ENCODE measurements at places on chromosomes 3 and 15. TPM values are rescaled to one million over a fixed set of nuclear protein-coding genes. Genes with fewer than 3 reads are reported as not detected.
A peak's percentile ranks its signal among the peaks of the same experiment; 100 is the strongest.

DNA sequence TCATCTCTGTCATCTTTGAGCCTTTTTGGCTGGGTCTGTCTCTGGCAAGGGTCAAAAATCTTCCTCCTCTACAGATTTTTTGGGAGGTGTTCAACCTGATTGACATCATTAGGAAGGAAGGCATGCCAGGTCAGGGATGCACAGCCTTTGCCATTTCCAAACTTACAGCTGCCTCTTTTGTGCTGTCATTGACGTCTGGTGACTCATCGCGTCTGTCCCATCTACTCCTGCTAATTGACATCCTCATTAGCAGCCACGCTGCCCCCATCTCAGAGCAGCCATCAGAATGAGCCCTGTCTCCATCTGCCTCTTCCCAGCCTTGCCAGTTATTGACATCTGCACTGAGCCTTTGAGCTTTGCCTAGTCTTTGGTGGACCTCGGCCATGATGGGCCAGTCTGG lies 53.0 kb downstream of the PDIA5 start:
- DNase-seq = no peak

DNA sequence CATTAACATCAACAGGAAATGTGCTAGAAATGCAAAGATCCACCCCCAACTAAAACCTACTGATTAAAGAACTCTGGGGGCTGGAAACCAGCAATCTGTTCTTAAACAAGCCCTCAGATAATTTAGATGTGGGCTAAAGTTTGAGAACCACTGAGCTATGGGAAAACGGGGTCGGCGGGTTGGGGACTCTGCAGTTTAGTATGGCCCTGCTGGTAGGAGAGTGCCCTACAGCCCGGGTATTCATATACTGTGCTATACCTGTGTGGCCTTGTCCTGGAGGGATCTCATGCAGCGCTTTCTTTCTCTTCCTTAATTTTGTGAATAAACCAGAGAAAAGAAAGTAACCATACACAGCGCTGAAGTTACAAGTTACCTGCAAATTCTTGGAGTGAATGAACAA lies 189.7 kb upstream of the GBE1 start:
- no peak for DNase-seq

- DNase-seq = no peak
Observed at GRCh38 chr3:179072100-179072438, 460 bp upstream of the ZMAT3 start.

Gene DGKG
- polyA plus RNA-seq = 1.6 TPM

Gene PPM1L
- 3.5 TPM for polyA plus RNA-seq

GRCh38 chr3:122795674-122796195 lies 866 bp downstream of the SLC49A4 start:
- no peak for DNase-seq

- no peak for DNase-seq
Observed at GRCh38 chr3:98565843-98566242, 27.6 kb downstream of the CPOX start.

Gene FRMD4B
- polyA plus RNA-seq = 5.2 TPM

DNA sequence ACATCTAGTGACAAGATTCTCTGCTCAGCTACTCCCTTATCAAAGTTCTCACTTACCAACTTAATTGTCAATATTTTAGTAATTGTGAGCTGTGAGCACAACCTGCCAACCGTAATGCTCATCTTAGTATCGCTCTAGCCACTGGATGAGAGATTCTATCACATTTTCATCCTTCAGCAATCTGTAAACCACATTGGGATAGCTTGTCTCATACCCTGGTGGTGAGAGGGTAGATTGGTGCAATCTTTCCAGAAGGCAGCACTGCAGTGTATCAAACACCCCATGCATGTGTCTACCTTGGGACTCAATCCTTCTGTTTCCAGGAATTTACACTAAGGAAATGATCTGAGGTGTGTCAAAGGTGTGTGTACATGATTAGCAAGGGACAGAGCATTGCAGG lies 18.9 kb upstream of the ATP8B4 start:
- no peak for DNase-seq

Gene PKM
- polyA plus RNA-seq = 67.2 TPM

DNA sequence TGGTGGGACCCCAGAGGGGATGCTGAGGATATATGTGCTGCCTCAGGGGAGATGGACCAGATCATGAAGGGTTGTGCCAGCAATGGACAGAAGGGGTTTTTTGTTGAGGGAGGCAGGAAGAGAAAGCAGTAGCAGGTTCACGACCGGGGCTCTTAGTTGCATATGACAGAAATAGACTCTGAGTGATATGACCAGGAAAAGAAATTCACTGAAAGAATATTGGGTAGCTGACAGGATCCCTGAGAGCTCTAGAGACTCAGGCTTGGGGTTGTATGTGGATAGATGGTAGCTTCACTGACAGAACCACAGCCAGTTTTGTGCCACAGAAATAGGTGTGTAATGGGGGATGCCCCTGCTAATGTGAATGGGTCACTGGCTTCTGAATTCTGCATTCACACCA lies 241.6 kb downstream of the ZNF621 start:
- DNase-seq = no peak

Gene GOLGA8H
- polyA plus RNA-seq = 1.6 TPM

DNA sequence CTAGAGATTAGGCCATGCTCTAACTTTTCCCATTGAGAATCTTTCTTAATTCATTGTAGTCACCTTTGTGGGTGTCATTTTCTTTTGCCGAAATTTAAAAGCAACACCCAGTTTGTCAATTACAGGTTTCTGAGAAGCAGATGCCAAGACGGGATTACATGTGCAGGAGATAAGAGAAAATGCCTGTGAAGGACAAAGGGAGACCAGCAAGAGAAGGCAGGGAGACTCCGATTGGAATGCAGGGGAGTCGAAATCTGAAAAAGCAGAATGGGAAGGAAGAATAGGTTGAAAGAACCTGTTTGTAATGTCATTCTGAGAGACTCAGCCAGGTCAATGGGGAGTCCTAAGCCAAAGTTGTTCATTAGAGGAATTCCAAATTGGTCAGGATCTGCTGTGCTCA lies 3.6 kb upstream of the DPH6 start:
- DNase-seq = no peak

- DNase-seq = no peak
Observed at GRCh38 chr3:48285675-48286074, 44.8 kb downstream of the ZNF589 start.

Gene COLQ
- polyA plus RNA-seq = 1.9 TPM

Gene CAMP
- polyA plus RNA-seq = not detected

DNA sequence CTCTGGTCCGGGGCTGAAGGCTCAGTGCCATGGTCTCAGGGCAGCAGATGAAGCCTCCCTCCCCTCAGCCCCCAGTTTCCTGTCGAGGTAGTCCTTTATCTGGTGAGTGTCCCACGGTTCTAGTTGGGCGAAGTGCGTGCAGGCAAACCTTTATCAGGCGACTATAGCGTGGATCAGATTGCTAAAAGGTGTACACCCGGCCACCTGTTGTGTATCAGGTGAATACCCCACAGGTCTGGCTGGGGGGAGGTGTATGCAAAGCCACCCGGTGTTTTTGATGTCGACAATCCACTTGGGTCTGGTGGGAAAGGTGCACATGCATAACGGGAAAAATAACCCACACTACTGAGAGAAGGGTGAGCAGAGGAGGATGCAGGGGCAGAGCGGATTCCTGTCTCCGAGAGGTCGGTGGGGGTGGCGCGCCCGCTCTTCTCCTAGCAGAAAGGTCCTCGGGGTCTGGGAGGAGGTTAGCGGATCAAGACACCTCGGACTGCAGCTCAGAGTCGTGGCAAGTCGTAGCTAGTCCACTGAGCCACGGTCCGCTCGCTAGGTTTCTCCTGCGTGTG lies 507 bp downstream of the SLC12A6 start:
- peak; percentile 20 for DNase-seq

Gene PLA2G4D
- polyA plus RNA-seq = 0.04 TPM

- no peak for DNase-seq
Observed at GRCh38 chr3:135311699-135312098, 516.6 kb downstream of the EPHB1 start.

DNA sequence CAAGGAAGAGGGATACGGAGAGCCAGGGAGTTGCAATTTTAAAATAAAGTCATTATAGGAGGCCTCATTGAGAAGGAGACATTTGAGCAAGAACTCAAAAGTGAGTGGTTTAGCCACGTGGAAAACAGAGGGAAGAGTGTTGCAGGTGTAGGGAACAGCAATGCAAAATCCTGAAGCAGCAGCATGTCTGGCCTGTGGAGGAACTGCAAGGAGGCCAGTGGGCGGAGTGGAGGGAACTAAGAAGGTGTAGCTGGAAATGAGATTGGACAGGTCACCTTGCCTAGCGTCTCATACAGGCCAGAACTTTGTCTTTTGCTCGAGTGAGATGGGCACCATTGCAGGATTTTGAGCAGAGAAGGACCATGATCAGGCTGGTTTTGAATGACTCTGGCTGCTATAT lies 34.9 kb downstream of the SAXO2 start:
- no peak for DNase-seq

Gene SAXO2
- 1.6 TPM for polyA plus RNA-seq

DNA sequence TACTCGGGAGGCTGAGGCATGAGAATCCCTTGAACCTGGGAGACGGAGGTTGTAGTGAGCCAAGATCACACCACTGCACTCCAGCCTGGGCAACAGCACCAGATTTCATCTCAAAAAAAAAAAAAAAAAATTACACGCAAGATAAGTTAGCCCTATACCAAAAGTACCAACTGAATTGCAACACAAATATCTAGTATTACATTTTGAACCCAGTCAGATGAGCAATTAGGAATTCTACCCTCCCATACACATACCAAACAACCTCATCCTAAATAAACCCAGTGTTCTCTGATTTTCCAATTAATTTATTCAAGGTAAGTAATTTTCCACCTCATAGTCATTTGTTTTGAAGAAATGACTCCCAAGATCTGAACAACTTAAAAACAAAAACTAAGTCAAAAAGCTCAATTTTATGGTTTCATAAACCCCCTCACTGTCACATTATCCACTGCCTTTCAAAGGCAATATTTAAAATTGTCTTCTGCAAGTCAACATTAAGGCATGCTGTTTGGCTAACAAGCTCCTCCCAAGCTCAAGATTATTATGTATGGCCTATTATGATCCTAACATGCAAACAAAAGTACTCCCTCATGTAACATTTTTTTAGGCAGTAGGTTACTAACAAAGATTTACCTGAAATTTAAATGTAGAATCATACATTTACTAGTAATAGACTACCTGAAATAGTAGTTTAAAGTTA lies 4.5 kb downstream of the RAF1 start:
- DNase-seq = no peak

DNA sequence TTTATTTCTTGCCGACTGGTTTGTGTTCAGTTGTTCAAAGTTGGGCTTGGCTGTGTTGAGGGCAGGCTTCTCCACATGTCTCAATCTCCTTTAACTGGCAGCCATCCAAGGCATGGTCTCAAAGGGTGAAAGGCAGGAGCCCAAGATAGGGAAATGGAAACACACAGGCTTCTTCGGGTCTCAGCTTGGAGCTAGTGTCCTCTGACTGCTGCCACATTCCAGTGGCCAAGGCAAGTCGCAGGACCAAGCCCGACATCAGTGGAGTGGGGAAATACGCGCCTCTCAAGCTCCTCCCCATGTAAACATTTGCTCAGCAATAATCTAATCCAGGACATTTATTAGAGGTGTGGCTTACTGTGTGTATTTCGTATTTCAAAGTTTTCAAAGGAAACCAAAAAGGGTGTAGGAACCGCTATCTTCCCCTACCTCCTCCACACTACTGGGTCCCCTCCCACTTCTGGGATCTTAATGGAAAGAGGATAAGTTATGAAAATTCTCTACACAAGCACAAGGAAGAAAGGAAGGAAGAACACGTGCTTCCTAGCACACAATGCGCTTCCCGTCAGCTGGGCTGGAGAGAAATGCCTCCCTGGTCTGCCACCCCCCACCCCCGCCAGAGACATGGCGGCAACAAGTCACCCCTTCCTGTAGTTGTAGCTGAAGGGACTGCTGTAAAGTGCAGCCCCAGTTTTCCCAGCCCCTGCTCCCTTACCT lies 181.7 kb downstream of the FAM43A start:
- DNase-seq = peak; percentile 31

- no peak for DNase-seq
Observed at GRCh38 chr3:170739410-170739809, 130.6 kb downstream of the RPL22L1 start.

Gene CD86
- 0.31 TPM for polyA plus RNA-seq

DNA sequence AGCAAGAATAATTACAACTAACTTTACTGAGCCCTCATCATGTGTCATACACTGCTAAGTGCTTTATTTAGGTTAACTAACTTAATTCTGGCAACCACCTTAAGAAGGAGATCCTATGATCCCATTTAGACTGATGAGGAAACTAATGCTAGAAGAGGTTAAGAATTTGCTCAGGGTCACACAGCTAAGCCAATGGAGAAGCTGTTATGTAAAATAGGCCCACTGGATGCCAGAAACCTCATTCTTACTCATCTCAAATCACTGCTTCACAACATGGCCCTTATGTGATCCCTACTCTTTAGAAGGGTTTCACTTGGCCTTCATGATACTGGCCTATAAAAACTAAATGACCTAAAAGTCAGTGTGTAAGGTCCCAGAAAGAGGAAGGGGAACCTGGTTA lies 41.2 kb downstream of the IMPG2 start:
- no peak for DNase-seq

Gene ALPK3
- polyA plus RNA-seq = 13.0 TPM

DNA sequence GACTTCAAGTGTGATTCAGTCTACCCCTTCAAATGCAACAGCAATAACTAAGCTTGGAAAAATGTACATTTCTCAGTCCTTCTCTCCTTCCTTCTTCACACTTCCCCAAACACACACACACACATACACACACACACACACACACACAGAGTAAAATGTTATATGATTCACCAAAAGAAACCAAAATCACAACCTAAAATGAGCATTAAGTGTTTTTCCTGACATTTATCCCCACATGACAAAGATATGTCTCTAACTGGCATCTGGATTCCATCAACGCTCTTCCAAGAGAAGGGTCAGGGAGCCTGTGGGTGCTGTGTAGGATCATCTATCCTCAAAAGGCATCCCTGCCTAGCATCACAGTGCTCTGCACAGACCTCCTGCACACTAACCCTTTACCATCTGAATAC lies 21.0 kb downstream of the PDZRN3 start:
- no peak for DNase-seq

DNA sequence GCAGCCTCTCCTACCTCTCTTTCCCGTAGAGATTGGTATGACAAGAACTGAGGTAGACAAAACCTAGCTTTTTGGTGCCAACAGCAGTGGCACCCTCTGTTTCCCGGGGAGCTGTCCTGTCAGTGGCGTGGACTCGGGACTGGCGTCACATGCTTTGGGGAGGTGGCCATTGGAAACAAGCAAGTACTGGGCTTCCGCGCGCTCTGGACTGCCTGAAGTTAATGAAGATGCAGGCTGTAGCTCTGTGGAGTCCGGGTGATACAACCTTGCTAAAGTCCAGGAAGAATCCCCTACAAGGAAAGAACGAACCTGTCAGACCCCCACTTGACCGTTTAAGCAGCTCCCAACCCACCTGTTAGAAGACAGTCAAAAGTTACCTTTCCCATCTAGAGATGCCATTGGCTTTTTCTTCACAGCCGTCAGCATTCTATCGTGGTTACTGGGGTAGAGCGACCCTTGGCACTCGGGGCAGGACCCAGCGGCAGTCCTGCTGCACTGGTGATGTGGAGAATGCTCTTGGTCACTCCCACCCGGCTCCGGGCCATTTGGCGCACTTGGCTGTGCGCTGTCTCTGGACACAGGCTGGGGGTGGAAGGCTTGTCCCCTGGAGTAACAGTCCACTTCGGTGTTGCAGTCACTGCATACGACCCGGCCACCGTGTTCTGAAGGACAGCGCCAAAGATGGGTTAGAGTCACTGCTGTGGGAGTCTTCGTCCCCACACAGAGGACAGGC lies 120.5 kb downstream of the LRIG1 start:
- no peak for DNase-seq

Gene SIAH2
- polyA plus RNA-seq = 5.5 TPM

Measured in pancreas (tissue), 10 donors.